M059J (cell line): ENCODE measurements at places on chromosomes 6 and 20. TPM values are rescaled to one million over a fixed set of nuclear protein-coding genes. Genes with fewer than 3 reads are reported as not detected.

The CHRNA4 gene
- total RNA-seq, result not detected in 2 replicates

The MAP3K7 gene
- 17.1 and 20.5 TPM in 2 replicates for total RNA-seq

The ZNF217 gene
- 22.8 and 46.7 TPM in 2 replicates for total RNA-seq

The SNAP25 gene
- 11.9 and 15.0 TPM in 2 replicates for total RNA-seq

The HAO1 gene
- not detected in 2 replicates for total RNA-seq
